ENCODE measurements at places on chromosomes 6 and 20.
A peak's percentile ranks its signal among the peaks of the same experiment; 100 is the strongest.

GRCh38 chr6:19876672-19877071 lies 39.5 kb downstream of the ID4 start:
- no peak for DNase-seq

GRCh38 chr6:135314543-135314942 lies 133.4 kb downstream of the MYB start:
- DNase-seq = no peak

GRCh38 chr6:102015431-102015830 lies 621.9 kb downstream of the GRIK2 start:
- no peak for DNase-seq

GRCh38 chr6:142903812-142904211 lies 41.2 kb downstream of the HIVEP2 start:
- DNase-seq = no peak

- no peak for DNase-seq
Observed at GRCh38 chr6:138432063-138432356, 28.0 kb downstream of the HEBP2 start.

DNA sequence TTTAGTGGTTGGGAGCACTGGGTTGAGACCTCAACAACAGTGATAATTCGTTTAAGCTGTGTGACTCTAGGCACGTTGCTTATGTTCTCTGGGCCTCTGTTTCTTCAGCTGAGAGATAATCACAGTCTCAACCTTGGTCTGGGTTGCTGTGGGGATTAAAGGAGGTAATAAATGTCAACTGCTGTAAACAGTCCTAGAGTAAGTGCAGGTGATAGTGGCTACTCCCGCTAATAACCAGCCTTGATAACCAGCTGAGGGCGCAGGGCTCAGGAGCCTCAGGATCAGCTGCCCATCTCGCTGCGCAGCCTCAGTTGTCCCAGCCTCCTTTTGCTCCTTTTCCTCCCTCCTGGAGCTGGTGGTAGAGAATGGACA lies 58.0 kb downstream of the JARID2 start:
- DNase-seq = peak; percentile 60

GRCh38 chr6:130995783-130996447 lies 67.1 kb downstream of the EPB41L2 start:
- DNase-seq = no peak

- peak; percentile 62 for DNase-seq
Observed at GRCh38 chr20:17614176-17614811, 44.4 kb downstream of the DSTN start.

Data from hepatocyte (in vitro differentiated cells).